ENCODE measurements at places on chromosomes 5 and 9. TPM values are rescaled to one million over a fixed set of nuclear protein-coding genes. Genes with fewer than 3 reads are reported as not detected.
A peak's percentile ranks its signal among the peaks of the same experiment; 100 is the strongest.

DNA sequence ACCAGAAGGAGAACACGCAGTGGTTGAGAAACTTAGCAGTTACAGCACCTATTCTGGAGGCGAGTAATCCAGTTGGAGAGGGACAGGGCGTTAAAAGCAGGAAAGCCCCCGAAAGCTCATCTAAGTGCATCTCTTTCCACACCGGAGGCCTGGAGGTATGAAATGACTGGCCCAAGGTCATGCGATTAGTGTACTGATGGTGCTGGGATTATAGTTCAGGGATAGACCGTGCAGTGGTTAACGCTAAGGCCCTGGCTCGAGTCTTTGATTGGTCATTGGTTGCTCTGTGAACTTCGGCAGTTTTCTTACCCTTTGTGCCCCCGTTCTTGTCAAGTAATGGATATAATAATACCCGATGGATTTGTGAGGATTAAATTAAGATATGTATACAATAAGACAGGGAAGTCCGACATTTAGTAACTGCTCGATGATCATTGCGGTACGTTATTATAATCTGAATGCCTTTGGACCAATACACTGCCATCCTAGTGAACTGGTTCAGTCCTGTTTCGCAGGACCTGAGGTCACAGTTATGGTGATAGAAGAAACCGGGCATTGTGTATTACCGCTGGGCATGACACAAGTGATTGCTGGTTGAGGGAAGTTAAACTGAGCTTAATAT, 960 bp downstream of the CANX start:
- DNase-seq: peak; percentile 25
- H3K27me3 ChIP-seq: no peaks in the 10 kb centered on the region
- peak overlapping the region; percentile 98 for H3K4me3 ChIP-seq
- H3K27ac ChIP-seq: peak overlapping the region; percentile 99

DNA sequence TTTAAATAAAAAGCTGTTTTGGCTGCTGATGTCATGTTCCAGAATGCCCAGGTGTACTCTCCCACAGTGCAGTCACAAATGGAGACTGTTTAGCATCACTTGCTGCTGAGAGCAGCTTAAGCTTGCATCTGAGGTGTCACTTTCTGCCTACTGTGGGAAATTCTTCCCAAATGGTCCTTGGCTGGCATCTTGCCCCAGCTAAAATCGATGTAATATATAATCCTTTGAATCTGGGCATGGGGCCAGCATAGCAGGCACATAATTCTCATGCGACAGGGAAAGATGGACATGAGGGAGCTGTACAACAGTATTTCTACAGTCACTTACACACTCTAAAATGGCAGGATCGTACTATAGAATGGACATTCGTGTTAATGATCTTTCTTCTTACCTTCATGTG, 144.3 kb downstream of the MACIR start:
- H3K27me3 ChIP-seq: peaks cover 12% of the 10 kb centered on the region
- H3K4me1 ChIP-seq: no peaks in the 10 kb centered on the region
- H3K27ac ChIP-seq: no peak overlapping the region
- DNase-seq: peak; percentile 62
- H3K36me3 ChIP-seq: no peaks in the 10 kb centered on the region

DNA sequence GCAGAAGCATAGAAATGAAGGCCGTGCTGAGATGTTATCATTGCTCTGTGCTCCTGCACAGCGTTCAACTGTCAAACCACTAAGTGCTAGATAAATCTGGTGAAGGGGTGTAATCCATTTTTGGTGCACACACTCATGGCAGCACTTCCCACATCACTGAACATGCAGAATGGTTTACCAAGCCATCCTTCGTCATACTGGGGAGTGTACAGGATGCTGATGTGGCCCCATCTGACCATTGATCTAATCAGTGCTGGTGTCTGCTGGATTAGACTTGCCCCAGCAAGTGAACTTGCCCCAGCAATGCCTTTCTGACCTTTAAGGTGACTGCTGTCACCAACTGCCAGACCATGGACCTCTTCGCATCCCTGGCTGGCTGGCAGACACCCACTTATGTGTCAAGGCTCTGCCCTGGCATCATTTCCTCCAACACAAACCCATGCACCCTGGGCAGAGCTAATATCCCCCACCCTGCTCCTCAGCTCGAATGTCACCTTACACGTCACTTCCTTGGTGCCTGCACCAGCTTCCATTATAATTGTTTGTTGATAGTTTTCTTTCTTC, 4.2 kb upstream of the SEMA4D start:
- H3K4me1 ChIP-seq: no peaks in the 10 kb centered on the region
- peaks cover 20% of the 10 kb centered on the region for H3K27me3 ChIP-seq
- peaks cover 13% of the 10 kb centered on the region for H3K36me3 ChIP-seq
- no peak overlapping the region for H3K4me3 ChIP-seq
- no peak for DNase-seq

- H3K36me3 ChIP-seq: no peaks in the 10 kb centered on the region
- no peak overlapping the region for H3K27ac ChIP-seq
- DNase-seq: no peak
- no peaks in the 10 kb centered on the region for H3K27me3 ChIP-seq
- no peaks in the 10 kb centered on the region for H3K4me1 ChIP-seq
These were observed 251.2 kb downstream of the NFIB start for GRCh38 chr9:14062586-14063221.

DNA sequence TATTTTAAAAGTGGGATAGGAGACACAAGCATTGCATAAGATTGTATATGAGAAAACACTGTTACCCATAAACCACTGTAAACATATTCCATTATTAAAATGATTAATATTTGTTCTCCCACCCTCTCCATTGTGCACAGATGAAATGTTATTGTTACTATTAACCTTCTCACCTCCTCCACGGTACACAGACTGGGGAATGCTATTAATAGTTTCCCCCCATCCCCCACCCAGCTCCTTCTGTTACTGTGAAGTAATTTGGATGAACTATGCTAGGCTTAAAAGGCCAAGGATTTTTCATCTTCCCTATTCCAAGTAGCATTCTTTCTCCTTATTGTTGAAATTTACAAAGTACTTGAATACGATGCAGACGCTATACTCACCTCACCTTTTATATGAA, 91.4 kb downstream of the JAKMIP2 start:
- no peak overlapping the region for H3K4me3 ChIP-seq
- H3K36me3 ChIP-seq: no peaks in the 10 kb centered on the region
- no peaks in the 10 kb centered on the region for H3K27me3 ChIP-seq
- DNase-seq: no peak
- no peak overlapping the region for H3K27ac ChIP-seq

DNA sequence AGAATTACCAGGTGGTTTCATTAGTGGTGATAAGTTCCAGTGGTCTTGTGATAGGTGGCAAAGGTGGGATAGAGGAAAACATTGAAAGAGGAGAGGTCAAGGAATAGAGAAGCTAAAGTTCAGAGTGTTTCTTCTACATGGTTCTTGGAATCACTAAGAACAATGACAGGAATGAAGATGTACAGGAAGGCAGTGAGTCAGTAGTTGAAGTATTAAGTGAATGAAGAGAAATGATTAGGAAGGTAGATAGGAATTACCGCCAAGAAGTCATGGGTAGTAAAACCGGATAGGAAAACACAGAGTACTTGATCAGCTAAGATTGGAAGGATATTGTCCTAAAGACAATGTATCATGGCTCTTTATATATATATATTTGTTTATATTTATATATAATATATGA, 37.9 kb upstream of the RASA1 start:
- H3K27me3 ChIP-seq: no peaks in the 10 kb centered on the region
- peak overlapping the region; percentile 3 for H3K27ac ChIP-seq
- H3K4me3 ChIP-seq: no peak overlapping the region
- no peak for DNase-seq
- H3K36me3 ChIP-seq: no peaks in the 10 kb centered on the region
- peaks cover 11% of the 10 kb centered on the region for H3K4me1 ChIP-seq

- no peaks in the 10 kb centered on the region for H3K27me3 ChIP-seq
- H3K27ac ChIP-seq: no peak overlapping the region
- no peak overlapping the region for H3K4me3 ChIP-seq
- no peak for DNase-seq
These were observed 280.1 kb downstream of the CDH10 start for GRCh38 chr5:24364711-24365110.

GRCh38 chr5:1874348-1874747, 8.4 kb downstream of the IRX4 start:
- no peak overlapping the region for H3K4me3 ChIP-seq
- no peak overlapping the region for H3K27ac ChIP-seq
- no peak for DNase-seq
- H3K36me3 ChIP-seq: peaks cover under 1% of the 10 kb centered on the region
- no peaks in the 10 kb centered on the region for H3K4me1 ChIP-seq
- no peaks in the 10 kb centered on the region for H3K27me3 ChIP-seq

DNA sequence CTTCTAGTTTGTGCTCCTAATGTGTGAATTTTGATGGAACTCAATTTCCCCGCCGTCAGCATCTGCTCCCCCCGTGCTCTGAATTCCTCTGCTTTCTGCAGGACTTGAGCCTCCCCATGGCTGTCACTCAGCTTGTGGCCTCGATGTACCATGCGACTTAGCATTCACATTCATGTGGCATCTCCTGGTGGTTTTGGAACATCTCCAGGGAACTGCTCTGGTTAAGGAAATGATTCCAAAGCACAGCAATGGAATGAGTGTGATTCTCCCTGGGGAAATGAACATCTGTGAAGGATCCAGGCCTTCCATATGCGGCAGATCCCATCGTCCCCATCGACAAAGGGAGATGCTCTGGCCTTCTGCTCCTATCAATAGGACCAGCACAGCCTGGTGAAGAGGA, 119.0 kb downstream of the ENTREP1 start:
- peaks cover 8% of the 10 kb centered on the region for H3K4me1 ChIP-seq
- no peak overlapping the region for H3K4me3 ChIP-seq
- no peak for DNase-seq
- peaks cover 4% of the 10 kb centered on the region for H3K36me3 ChIP-seq

DNA sequence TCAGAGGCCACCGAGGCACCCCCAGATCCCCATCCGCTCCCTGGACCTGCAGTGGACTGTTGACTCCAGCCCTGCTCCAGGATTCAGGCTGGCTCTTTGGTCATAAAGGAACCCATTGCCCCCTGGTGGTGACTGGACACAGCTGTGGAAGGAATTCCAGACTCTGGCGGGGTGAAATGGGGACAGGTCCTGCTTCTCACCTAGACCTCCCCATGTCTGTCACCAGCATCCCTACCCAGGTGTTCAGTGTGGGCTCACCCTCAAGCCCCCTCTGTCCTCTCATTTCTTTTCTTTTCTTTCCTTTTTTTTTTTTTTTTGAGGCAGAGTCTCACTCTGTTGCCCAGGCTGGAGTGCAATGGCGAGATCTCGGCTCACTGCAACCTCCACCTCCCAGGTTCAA, 25.5 kb upstream of the STXBP1 start:
- H3K4me1 ChIP-seq: peaks cover 13% of the 10 kb centered on the region
- no peaks in the 10 kb centered on the region for H3K27me3 ChIP-seq
- no peak overlapping the region for H3K4me3 ChIP-seq
- DNase-seq: peak; percentile 79

DNA sequence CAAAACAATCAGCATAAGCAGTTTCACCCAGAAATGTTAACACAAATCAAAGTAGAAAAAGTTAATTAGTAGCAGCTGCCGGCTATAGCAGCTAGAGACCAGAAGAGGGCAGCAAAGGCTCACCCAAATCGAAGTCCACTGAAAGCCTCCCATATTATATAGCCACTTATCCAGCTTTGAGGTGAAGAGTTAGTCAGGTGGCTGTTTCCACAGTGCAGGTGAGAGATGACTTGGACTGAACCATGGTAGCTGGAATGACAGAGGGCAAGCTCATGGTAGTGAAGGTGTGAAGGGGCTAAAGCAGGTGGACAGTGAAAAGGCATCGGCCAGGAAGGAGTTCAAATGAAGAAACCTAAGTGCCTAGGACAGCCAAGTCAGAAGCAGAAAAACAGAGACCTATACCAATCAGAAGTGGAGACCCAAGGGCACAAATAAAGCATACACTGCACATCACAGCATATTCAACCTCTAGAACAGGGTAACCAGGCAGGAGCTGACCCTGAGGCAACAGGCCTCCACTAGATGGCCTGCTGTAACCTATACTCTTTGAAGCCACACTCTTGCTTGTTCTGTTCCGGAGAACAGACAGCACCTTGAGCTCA, 7.2 kb upstream of the RNF38 start:
- H3K27ac ChIP-seq: no peak overlapping the region
- no peak overlapping the region for H3K4me3 ChIP-seq
- DNase-seq: peak; percentile 10
- H3K27me3 ChIP-seq: no peaks in the 10 kb centered on the region
- H3K4me1 ChIP-seq: no peaks in the 10 kb centered on the region
- H3K36me3 ChIP-seq: no peaks in the 10 kb centered on the region

GRCh38 chr9:127746959-127747569, 12.0 kb upstream of the TOR2A start:
- no peak for DNase-seq
- H3K4me3 ChIP-seq: no peak overlapping the region
- H3K4me1 ChIP-seq: peaks cover 4% of the 10 kb centered on the region
- no peak overlapping the region for H3K27ac ChIP-seq

GRCh38 chr5:79474367-79475151, 39.4 kb downstream of the HOMER1 start:
- DNase-seq: no peak
- no peaks in the 10 kb centered on the region for H3K4me1 ChIP-seq
- H3K27ac ChIP-seq: no peak overlapping the region
- H3K27me3 ChIP-seq: no peaks in the 10 kb centered on the region

DNA sequence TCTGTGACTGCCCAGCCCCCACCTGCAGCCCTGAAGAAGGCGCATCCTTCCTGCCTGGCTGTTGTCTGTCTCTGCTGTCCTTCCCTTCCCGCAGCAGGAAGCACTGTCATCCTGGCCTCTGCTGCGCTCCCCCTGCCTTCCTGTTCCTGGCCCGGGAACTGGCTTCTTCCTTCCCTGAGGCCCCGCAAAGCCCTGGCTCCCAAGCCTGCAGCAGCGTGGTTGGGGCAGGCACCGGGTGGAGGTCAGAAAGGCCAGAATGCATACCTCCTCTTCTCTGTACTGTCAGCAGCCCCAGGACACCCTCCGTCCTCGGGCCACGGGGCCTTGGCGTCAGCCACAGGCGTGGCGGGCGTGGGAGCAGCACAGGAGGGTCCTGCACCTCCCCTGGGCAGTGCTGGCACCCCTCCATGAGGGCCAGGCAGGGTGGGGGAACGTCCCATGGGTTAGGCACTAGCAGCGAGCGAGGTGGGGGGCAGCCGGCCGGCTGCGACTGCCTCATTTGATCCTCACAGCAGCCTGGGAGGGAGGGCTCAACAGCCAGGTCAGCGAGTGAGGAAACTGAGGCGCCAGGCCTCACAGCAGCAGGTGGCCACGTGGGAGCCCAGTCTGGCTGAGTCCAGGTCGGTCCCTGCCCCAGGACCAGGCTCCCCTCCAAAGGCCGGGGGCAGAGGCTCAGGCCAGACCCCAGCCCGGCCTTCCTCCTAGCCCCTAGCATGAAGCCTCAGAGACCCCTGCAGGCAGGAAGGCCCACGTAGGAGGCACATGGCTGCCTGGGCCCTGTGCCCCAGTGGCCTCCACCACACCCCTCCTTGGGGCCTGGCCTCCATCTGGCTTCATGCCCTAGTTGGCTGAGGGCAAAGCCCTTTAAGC, 9.4 kb downstream of the FLT4 start:
- no peak overlapping the region for H3K27ac ChIP-seq
- H3K27me3 ChIP-seq: peaks cover 75% of the 10 kb centered on the region
- no peak overlapping the region for H3K4me3 ChIP-seq
- DNase-seq: no peak
- H3K4me1 ChIP-seq: no peaks in the 10 kb centered on the region
- H3K36me3 ChIP-seq: peaks cover 3% of the 10 kb centered on the region

PCDHB11 gene
- total RNA-seq: 0.85 TPM

LCN1 gene
- not detected for total RNA-seq
